ENCODE measurements at places on chromosomes 7 and 10.

DNA sequence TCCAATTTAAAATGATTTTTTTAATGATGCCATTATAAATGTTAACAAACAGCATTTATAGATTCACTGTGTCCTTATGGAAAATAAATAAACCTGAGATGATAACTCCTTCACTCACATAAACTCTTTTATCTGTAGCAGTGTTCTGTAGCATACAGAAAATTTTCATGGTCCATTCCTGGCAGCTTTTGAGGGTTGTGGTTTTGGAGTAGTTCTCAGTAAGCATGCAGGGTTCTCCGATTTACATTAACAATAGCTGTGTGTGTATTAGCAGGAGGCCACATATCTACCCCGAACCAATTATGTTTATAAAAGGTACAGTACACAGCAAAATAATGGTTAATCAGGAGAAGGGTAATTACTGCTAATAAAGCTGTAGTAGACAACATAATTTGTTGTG is 162.7 kb downstream of the CDCA7L start:
- DNase-seq, result no peak

DNA sequence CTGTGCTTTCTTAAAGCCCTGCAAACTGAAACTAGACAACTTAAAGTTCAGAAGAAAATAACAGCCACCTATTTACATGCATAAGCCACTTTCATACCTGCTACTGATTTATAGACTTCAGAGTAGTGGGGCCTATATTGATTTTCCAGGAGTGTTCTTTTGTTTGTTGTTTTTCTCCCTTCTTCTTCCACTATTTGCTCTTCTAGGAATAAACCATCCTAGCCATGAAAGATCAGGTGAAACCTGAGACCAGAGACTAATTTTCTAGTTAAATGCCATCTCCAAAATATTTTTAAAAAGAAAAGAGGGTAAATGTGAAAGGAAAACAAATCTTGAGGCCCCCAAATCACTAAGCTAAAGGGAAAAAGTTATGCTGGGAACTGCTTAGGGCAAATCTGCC is 72.4 kb upstream of the C1GALT1 start:
- DNase-seq, result no peak

GRCh38 chr10:132234860-132235259 is 48.1 kb downstream of the DPYSL4 start:
- DNase-seq, result no peak

DNA sequence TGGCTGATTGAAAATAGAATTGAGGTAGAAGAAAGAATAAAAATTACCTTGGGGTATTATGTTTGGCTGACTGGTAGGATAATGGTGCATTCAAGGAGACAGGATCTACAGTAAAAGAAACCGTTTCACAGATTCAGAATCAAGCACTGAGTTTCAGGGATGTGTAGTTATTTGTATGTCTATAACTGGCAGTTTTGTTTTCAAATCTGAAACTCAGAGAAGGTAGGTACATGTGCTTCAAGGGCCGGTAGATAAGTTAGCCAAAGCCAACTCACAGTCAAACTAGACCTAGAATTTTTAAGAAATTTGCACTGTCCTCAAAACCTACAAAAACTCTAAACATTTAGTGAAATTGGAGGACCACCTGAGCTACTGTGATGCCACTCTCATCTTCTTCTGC is 191.5 kb downstream of the FOXP2 start:
- DNase-seq, result no peak

DNA sequence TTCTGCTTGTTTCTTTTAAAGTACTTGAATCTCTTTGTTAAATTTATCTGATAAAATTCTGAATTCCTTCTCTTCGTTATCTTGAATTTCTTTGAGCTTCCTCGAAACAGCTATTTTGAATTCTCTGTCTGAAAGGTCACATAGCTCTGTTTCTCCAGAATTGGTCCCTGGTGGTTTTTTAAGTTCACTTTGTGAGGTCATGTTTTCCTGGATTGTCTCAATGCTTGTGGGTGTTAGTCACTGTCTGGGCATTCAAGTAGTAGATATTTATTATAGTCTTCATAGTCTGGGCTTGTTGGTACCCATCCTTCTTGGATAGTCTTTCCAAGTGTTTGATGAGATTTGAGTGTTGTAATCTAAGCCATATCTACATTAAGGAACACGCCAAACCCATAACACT is 1060.6 kb downstream of the LRMDA start:
- DNase-seq, result no peak

DNA sequence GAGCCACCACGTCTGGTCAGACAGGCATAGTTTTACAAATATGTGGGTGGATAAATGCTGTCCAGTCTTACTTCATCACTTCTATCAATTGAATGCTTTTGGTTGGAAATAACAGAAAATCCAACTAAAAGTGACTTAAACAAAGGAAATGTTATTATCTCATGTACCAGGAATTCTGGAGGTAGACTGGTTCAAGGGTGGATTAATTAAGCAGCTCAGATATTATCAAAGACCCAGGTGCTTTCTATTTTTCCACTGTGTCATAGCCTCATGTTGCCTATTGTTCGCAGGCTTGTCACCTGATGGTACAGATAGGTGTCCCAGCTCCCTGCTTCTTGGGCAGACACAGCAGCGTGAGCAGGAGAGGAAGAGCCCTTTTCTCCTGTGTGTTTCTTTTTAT is 156.1 kb upstream of the CTBP2 start:
- DNase-seq, result no peak

DNA sequence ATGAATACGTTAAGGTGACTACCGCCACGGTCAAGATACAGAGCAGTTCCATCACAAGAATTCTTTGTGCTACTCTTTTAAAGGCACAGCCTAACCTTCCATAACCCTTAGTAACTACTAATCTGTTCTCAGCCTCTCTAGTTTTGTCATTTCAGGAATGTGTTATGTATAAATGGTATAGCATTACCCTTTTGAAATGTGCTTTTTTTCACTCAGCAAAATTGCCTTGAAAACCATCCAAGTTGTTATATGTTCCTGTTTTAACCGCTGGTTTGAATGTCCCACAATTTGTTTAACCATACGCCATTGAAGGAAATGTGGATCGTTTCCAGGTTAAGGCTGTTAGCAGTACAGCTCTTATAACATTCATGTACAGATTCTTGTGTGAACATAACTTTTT is 32.0 kb downstream of the WAC start:
- no peak for DNase-seq

- DNase-seq, result no peak
Observed at GRCh38 chr7:109020251-109020650, 450.6 kb downstream of the DNAJB9 start.

- DNase-seq, result no peak
Observed at GRCh38 chr7:108404509-108405420, 51.5 kb downstream of the NRCAM start.

DNA sequence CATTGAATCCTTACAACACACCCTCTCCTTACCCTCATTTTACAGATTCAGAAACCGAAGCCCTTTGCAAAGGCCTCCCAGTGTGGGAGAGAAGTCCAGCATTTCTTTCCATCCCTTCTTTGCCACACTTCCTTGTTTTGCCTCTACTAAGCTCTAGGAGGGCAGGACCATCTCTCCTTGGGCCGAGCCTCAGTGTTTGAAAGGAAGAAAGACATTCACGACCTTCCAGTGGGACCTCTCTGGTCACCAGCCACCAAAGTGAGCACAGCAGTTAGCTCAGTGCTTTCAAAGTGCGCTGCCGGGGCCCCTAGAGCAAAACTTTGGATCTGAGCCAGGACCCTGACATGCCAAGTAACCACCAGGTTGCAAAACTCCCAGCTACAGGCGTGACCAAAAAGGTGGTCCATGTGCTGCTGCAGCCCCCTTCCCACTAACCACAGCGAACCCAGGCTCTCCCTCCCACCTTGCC is 12.4 kb downstream of the CTBP2 start:
- DNase-seq, result no peak

- no peak for DNase-seq
Observed at GRCh38 chr7:157787275-157787701, 450.5 kb downstream of the DNAJB6 start.

- no peak for DNase-seq
Observed at GRCh38 chr7:25922296-25922695, 229.7 kb upstream of the NFE2L3 start.

DNA sequence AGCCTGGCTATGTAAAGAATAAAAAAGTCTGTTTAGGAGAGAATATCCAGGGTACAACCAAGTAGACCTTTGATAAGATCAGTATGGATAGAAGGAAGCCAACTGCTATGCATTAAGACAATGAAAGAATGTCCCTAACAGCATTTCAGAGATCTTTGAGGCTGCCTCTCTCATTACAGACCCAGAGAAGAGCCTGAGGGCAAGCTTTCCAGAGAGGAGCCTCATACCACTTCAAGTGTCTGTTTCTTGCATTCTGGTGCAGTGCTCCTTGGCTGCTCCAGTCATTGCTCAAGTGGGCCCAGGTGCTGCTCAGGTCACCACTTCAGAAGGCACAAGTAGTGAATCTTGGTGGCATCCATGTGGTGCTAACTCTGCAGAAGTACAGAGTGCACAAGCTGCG is 514.0 kb downstream of the PLXDC2 start:
- no peak for DNase-seq

DNA sequence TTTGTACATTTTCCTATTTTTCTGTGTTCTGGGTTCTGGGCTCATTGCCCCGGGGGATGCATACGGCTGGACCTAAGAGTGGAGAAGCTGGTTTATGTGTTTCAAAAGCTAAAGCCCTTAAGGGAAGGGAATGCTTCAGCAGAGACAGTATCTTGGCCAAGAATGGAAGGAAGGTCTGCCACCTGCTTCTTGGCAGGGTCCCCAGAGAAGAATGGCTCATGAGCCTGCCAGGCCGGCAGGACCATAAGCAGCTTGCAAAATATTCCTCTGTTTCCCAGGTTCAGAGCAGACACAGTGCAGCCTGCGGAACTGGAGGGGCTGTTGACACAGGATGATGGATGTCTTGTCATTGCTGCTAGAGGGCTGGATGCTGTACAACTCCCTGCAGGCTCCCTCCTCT is 7.8 kb upstream of the ABHD11 start:
- DNase-seq, result no peak

GRCh38 chr10:32972929-32973328 is 14.9 kb upstream of the ITGB1 start:
- DNase-seq, result no peak
